NCI-H1048 (cell line): ENCODE measurements at places on chromosomes 3 and 15.

DNA sequence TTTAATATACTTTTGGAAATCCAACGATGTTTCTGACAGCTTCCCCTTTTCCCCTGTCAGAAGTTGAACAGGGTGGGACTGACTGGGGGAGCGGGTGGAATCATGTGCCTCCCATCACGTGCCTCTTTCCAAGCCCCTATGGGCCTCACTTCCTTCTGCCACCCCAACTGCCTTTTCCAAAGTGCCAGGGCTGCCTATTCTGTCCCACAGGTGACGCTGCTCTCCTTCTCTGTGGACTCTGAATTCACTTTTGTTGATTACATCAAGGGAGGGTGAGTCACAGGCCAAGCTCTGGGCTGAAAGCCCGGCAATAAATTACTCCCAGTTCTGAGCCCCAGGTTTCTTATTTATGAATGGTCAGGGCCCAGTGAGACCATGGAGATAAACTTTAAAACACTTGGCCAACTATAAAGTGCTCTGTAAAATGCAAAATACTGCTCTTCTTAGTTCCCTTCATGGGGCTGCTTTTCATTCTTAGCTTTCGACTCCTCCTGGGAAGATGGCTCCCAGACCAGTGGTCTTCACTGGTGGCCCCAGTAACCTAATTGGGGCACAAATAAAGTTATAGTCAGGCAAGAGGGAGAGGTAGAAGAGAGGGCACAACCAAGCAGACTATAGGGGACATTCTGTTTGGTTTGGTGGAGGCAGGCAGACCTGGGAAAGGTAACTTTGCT lies 12.3 kb downstream of the CPNE9 start:
- DNase-seq = no peak

DNA sequence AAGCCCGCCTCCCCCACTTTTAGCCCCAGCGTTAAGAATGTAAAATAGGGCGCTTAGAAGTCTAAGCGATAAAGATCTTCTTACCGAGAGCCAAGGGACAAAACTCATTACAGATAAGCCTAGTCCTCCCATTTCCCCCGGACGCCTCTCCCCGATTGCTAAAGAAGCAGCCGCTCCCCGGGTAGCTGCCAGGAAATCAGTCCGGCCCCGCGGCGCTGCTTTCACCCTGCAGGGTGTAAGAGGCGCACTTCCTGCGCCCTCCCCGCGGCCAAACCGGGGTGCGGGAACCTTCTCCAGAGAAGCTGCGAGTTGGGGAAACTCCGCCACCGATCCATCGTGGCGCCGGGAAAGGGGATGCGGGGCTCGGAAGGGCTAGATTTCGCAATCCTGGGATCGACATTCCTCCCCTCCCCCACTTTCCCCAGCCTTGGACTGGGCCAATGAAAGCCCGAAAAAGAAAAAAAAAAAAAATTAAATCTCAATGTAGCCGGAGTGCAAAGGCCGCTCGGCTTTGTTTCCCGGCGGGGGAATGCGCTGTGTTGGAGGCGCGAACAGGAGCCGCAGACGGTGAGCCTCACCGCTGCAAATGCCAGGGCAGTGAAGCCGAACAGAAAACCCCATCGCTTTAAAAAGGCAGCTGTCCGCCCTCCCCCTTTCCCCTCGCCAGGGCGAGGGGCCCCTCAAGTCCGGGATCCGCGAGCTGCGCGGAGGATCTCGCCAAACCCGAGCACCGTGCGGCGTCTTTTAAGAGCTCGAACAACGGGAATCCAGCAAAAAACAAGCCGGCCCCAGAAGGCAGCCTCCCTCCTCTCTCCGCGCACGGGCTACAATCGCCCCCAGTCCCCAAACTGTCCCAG lies 626 bp upstream of the PTPRG start:
- peak; percentile 37 for DNase-seq

DNA sequence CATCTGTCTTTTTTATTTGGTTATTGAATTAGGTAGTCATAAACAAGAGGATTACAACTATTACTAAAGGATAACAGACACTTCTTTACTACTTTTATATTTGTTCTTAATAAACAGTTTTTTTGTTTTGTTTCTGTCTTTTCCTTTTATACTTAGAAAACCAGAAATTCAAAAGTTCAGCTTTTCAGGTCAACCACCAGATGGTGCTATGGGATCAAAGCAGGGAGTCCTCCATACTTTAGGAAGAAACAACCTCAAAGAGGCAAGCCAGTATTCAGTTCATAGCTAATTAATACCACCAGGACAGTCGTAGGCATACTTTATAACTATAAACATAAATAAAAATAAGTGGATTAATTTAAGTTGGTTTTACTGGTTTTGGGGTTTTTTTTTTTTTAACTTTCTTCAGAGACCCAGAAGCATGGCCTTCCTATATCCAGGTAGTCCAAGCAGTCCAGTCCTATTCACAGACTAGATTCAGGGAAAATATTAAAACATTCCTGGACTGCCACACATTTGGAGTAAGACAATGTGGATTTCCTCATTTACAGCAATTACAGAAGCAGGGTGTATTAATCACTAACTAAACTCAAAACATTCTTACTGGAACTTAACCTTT lies 16.0 kb upstream of the EID1 start:
- DNase-seq = peak; percentile 25

- no peak for DNase-seq
Observed at GRCh38 chr3:139746481-139746880, 68.7 kb upstream of the NMNAT3 start.

- no peak for DNase-seq
Observed at GRCh38 chr3:107124885-107125284, 252.4 kb upstream of the CCDC54 start.

DNA sequence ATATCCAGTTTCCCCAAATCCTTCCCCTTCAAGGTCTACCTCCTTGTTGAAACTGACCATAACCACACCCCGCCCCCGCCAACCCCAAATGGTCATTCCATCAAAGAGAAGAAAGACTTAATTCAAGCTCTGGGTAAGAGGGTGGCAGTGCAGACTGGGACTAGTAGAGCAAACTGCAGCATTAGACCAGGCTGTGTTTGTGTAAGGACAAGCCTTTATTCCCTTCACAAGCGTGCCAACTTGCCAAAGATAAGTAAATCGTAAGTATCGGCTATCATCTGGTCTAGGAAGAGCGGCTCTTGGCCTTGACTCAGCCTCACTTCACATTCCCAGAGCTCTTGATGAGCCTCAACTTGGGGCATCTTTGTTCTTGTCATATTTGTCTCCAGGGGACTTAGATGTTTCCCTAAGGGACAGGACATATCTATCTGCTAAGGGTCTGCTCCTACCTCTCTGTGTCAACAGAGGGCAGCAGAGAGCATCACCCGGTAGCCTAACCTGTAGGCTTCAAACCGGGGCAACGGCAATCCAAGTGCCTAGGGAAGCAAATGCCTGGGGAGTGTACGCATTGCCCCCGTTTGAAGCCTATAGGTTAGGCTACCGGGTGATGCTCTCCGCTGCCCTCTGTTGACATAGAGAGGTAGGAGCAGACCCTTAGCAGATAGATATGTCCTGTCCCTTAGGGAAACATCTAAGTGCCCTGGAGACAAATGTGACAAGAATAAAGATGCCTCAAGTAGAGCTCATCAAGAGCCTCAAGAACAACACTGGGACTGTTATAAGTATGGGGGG lies 8.9 kb upstream of the MAP3K13 start:
- peak; percentile 47 for DNase-seq

DNA sequence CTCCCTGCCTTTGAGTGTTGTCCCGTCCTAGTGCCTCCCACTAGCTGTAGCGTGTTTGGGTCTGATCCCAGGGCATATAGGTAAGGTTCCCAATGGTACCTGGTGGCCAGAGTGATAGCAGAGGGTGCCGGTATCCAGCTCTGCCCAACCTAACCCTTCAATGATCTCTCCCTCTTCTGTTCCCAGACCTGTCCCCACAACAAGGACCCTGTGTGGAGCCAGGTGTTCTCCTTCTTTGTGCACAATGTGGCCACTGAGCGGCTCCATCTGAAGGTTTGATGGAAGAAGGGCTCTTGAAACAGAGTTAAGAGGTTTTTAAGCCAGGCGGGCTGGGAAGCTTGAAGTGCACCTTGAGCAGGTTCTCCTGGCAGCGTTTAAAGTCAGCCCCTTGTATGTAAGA lies 35.5 kb downstream of the ESYT3 start:
- DNase-seq = no peak
